Kidney glomerular epithelial cell (primary cell): ENCODE measurements at places on chromosomes 1 and 21.
A peak's percentile ranks its signal among the peaks of the same experiment; 100 is the strongest.

DNA sequence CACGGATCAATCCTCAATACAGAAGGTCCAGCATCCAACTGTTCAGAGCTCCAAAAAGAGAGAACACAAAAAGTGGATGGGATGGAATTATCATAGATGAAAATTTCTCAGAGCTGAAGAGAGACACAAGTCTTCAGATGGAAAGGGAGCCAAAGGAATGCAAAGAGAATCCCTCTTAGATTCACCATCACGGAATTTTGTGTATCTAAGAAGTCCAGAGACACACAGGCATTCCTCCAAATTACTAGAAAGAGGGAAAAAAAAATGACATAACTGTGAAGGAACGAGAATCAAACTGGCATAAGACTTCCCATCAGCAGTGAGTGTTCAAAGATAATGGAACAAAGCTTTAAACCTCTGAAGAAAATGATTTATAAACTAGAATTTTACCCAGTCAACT lies 101.2 kb downstream of the ZSCAN20 start:
- no peak for DNase-seq

GRCh38 chr1:215720126-215720525 lies 153.0 kb downstream of the KCTD3 start:
- DNase-seq: no peak

- no peak for DNase-seq
These were observed 579 bp upstream of the ZNF684 start for GRCh38 chr1:40530735-40531380.

GRCh38 chr1:33683913-33684312 lies 180.0 kb upstream of the HMGB4 start:
- DNase-seq: peak; percentile 5

- no peak for DNase-seq
These were observed 106.0 kb downstream of the NTNG1 start for GRCh38 chr1:107246775-107247345.

GRCh38 chr1:84166797-84167196 lies 22.7 kb downstream of the PRKACB start:
- DNase-seq: no peak

DNA sequence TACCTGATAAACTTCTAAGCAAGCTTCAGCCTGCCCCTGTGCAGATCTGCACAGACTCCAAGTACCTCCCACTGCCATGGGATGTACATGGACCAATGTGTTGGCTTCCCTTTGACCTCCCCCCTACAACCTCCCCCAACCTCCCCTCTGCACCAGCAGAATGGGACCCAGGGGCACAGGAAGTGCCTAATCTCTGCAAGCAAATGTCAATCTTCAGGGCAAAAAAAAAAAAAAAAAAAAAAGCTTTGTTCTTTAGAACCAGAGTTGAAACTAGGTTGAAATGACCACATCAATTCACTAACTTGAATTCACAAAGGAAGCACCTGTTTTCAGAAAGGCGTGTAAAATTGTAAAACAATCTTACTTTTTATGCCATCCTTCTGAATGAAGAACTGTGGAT lies 53.9 kb upstream of the TIAM1 start:
- no peak for DNase-seq

DNA sequence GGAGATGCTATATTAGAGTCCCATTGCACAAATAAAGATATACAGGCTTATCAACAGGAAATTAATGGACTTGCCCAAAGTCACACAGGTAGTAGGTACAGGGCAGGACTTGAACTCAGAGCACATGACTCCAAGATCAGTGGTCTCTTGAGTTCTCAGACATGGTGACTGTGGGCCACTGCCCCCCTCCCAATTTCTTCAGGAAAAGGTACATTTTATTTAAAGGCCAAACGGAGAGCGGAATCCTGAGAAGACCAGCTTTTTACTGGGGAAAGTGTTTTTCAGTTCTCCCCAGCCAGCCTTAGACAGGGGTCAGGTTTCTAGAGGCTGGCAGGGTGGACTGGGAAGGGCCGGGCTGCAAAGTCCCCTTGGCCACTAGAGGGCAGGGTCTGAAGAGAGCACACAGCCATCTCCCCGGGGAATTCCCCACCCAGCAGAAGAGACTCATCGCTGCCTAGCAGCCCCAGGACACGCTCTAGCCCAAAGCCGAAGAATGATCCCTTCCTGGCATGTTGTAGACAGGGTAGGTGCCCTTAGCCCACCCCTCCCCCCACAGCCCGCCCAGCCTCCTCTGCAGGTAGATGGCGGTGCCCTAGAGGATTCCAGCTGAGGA lies 29.7 kb downstream of the ACP6 start:
- DNase-seq: peak; percentile 81

GRCh38 chr1:175129182-175129581 lies 61.5 kb downstream of the TNN start:
- DNase-seq: no peak

DNA sequence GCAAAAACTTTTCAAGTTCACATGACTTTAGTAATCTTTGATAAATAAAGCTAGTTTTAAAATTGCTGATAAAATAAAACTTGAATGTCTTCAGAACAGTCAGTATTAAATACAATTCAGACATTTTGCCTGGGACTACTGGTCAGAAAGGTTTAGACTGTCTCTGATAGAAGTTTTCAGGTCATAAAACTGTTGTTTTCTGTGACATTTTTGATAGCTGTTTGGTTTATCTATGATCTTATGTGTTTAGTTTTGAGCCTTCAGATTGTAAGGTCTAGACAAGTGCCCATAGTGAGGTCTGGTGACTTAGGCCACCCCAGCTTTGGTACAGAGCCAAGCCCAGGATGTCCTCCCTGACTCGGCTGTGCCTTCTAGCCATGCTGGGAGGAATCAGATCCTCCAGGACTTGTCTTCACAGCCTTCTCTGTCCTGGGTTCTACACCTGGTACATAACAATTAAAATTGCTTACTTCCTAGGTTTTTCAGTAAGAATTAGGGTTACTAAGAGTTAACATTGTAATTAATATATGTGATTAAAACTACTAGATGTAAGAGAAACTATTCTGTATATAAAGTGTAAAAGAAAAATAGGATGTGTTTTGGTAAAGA lies 15.1 kb upstream of the DNAH14 start:
- DNase-seq: no peak

- peak; percentile 95 for DNase-seq
These were observed 152.2 kb downstream of the CLEC20A start for GRCh38 chr1:178344513-178345091.

GRCh38 chr1:53121319-53122172 lies 20.9 kb downstream of the SLC1A7 start:
- DNase-seq: no peak

DNA sequence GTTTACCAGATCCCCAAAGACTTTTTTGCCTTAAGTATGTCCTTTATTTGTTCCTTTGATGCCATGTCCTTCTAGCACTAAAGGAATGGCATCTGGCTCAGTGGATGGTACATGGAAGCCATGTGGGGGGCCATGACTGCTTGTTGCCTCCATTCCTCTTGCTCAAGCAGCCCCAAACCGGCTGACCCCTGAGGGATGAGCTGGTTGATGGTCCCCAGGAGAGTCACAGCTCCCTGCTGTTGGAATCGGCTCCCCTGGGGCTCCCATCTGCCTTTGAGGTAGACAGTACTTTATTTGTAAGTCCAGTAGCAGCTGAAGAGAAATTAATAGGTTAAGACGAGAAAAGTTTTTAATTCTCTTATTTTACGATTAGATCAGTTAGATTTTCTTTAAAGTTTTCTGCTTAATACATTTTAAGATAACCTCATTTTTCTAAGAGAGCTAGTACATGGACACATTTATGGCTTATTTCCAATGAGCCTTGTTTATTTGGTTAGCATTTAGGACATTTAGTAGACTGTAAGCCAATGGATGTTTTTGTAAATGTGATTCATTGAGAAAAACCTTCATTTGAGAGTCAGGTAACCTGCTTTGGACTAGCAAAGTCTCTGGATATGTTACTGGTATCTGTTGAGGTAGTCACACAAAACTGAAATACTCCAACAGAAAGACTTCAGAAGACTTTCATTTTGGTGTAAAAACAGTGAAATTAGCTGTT lies 88.2 kb downstream of the CAMTA1 start:
- no peak for DNase-seq

DNA sequence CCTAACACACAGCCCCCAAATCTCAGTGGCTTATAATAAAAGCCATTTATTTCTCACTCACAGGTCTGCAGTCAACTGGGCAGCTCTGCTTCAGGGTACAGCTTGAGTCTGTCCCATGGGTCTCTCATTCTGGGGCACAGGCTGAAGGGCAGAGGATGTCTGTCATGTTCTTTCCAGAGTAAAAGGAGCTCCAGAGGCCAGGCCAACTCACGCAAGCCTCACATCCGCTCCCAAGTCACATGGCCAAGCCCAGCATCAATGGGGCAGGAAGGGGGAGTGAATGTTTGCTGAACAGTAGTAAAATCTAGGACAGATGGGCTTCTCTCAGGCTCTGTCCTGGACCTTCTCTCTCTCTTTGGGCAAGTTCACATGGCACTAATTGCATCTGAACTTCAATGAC lies 7.1 kb upstream of the SSBP3 start:
- no peak for DNase-seq

- DNase-seq: no peak
These were observed 10.2 kb downstream of the CD55 start for GRCh38 chr1:207331354-207332313.

DNA sequence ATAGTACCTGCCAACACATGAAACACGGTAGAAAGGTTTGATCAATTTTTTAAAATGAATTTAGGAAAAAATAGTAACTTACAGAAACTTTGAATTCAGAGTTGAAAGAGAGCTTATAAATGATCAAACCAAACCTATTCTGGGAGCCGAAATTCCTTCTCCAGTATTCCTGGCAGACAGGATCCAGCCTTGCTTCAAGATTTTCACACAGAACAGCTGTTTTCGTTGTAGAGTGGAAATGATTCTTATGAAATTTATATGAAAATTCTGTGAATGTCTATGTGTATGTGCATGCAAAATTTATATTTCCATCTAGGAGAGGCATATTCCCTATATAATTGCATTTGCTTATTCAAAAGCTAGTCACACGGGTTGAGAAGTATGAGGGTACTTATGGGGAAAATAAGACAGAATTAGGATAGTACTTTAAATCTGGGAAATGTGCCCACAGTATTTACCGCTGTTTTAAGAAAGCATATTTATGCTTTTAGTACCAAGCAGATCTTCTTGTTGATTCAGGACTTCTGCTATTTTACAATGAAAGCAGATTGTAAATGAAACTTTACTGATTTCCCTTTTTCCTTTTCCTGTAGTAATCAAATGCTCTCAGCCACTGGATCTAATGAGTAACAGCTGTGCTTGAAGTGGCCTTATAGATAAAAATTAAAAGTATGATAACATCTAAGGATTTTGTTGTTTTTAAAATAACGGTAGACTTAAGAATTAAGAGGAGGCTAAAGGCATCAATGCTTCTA lies 30.4 kb downstream of the PRRX1 start:
- no peak for DNase-seq

GRCh38 chr1:167669209-167670124 lies 39.4 kb downstream of the RCSD1 start:
- DNase-seq: no peak

DNA sequence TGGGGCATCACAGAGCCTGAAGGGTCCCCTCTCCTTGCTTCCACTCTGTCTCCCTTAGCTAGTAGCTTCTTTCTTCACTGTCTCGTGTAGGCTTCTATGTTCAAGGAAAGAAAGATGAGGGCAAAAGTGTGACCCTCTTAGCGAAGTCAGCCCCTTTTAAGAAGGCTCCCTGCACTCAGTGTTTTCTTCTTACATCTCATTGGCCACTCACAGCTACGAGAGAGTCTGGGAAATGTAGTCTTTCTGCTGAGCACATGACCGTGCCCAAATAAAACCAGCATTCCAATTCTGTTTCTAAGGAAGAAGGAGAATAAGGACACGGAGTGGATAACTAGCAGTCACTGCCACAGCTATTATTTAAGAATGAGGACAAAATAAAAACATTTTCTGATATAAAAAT lies 104.9 kb upstream of the TNR start:
- no peak for DNase-seq

DNA sequence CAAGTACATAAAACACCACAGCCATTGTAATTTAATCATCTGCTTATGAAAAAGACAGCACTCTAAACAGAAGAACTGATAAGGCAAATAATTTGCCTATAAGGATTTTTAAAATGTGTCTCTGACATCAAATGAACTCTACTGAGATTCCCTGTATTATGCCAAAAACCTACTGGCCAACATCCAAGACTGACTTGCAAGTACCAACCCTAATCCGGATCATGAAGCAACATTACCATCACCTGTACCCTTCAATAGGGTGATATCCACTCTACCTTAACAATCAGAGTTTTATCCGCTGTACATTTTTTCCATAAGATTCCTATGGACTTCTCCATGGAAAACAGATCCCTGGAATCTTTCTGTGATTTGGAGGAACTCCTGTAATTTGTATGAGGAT lies 4.6 kb downstream of the RGS7 start:
- DNase-seq: no peak

DNA sequence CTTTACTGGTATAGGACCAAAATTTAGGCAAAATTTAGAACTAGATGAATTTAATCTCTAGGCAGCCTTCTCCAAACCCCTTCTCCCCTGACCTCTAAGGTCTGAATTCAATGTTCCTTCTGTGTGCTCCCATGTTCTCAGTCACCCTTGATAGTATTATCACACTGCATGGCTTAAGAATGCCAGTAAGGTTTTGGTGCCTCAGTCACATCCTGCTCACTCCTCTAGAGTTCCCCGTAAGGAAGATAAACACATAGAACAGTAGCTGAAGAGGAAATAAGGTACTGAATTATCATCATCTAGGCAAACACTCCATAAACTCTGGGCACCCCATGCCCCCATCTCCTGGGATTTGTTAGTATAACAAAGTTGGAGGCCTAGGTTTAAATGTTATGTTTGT lies 18.2 kb downstream of the PRRX1 start:
- no peak for DNase-seq

GRCh38 chr1:26158908-26159742 lies at the start of gene FAM110D:
Gene FAM110D, plus strand, starts transcription at chr1:26159079. Its CDS starts 2,213 bp downstream, at chr1:26161292.
- no peak for DNase-seq

DNA sequence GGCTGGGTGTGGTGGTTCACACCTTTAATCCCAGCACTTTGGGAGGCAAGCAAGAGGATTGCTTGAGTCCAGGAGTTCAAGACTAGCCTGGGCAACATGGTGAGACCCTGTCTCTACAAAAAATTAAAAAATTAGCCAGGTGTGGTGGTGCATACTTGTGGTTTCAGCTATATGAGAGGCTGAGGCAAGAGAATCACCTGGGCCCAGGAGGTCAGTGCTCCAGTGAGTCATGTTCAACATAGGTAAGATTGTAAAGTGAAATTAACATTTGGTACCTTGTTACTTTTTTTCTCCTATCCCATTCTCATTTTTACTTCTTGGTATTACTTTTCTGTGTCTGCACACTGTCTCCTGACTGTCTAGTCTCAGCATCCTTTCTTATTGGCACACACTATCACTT lies 19.0 kb downstream of the MAGI3 start:
- DNase-seq: no peak
